ENCODE measurements at places on chromosomes 3 and 15.

- no peak for DNase-seq
Measured at GRCh38 chr3:69749461-69749860, 10.2 kb downstream of the MITF start.

GRCh38 chr3:111862415-111862814 is 3.4 kb downstream of the PHLDB2 start:
- no peak for DNase-seq

DNA sequence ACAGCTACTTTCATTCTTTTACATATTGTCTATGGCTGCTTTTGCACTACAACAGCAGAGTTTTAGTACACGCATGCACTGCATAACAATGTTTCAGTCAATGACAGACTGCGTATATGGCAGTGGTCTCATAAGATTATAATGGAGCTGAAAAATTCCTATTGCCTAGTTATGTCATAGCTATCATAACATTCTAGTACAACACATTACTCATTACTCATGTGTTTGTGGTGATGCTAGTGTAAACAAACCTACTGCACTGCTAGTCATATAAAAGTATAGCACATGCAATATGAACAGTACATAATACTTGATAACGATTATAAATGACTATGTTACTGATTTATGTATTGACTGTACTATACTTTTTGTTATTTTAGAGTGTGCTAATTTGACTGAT is 47.9 kb downstream of the QTRT2 start:
- no peak for DNase-seq

DNA sequence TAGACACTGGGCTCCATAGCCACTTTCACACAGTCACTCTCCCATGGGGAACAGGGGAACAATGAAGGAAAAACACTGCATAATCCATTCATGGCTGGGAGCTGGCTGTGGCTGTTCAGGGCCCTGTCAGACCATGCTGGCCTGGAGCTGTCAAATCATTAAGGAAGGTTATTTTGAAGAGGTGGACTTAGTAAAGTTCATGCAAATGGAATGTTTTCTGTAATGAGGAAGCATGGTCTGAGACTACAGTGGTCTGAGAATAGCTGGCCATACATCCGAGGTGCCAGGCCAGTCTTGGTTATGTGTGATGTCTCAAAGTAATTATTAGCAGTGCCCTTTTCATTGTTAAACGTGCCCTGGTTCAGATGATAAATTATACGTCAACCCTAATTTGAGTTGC is 117.1 kb upstream of the MRPS22 start:
- DNase-seq, result no peak

All from NCI-H446 (cell line).